T-helper 17 cell (primary cell): ENCODE measurements at places on chromosomes 12 and 14. TPM values are rescaled to one million over a fixed set of nuclear protein-coding genes. Genes with fewer than 3 reads are reported as not detected.

- DNase-seq, result no peak
Measured at GRCh38 chr14:60204843-60205774, 39.9 kb upstream of the DHRS7 start.

- no peak for DNase-seq
Measured at GRCh38 chr14:61178226-61179060, 102.7 kb downstream of the TMEM30B start.

GRCh38 chr14:97544571-97544970, 747.4 kb downstream of the VRK1 start:
- no peak for DNase-seq

DNA sequence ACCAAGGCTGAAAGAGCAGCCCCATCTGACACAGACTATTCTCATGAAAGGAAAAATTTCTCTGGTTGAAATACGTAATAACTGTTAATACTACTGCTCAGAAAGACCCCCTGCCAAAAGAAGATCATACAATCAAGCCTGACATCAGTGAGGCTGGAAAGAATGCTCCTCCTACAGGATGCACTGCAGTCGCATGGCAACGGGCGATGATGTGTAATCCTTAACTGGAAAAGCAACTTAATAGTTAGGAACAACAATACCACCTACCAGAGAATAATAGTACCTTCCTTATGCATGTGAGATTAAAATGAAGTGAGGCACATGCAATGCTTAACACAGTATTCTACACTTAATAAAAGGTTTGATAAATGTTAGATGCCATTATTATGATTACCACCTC, 1.2 kb upstream of the GOLGA5 start:
- DNase-seq, result no peak

GRCh38 chr12:66187821-66188220, 1.2 kb upstream of the IRAK3 start:
- DNase-seq, result no peak

GRCh38 chr14:105294142-105294597, 6.6 kb downstream of the BRF1 start:
- DNase-seq, result peak; percentile 52

DNA sequence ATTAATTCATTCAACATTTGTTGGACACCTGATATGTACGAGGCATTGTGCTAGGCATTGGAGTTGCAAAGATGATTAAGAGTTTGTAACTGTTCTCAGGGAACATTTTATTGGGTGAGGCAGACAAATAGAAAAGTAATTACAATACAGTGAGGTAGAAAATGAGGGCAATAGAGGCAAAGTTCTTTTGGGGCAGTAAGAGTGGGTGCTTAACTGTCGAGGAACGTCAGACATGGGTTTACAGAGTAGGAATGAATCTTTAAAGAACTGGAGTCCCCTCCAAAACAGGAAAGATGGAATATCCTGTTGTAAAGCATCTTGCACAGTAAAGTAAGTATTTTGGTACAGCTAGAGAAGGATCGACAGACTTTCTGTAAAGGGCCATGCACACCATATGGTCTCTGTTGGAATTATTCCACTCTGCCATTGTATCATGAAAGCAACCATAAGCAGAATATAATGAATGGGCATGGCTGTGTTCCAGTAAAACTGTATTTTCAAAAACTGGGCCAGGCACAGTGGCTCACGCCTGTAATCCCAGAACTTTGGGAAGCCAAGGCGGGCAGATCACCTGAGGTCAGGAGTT, 9.1 kb downstream of the CREBL2 start:
- DNase-seq, result no peak

GRCh38 chr14:23375527-23376251, 1.2 kb upstream of the CMTM5 start:
- DNase-seq, result no peak

DNA sequence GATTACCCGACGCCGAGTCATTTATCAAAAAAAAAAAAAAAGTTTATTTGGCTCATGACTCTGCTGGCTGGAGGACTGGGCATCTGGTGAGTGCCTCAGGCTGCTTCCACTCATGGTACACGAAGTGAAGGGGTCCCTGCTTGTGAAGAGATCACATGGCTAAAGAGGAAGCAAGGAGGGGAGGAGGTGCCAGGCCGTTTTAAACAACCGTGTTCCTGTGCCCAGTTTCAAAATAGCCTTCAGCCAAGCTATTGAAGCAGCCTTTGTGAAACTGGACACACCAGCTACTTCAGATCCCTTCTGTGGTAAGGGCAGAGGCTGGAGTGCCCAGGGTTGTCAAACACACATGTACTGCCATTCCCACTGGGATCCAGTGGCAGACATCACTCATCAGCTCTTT, 7.6 kb downstream of the POP5 start:
- DNase-seq, result no peak

DNA sequence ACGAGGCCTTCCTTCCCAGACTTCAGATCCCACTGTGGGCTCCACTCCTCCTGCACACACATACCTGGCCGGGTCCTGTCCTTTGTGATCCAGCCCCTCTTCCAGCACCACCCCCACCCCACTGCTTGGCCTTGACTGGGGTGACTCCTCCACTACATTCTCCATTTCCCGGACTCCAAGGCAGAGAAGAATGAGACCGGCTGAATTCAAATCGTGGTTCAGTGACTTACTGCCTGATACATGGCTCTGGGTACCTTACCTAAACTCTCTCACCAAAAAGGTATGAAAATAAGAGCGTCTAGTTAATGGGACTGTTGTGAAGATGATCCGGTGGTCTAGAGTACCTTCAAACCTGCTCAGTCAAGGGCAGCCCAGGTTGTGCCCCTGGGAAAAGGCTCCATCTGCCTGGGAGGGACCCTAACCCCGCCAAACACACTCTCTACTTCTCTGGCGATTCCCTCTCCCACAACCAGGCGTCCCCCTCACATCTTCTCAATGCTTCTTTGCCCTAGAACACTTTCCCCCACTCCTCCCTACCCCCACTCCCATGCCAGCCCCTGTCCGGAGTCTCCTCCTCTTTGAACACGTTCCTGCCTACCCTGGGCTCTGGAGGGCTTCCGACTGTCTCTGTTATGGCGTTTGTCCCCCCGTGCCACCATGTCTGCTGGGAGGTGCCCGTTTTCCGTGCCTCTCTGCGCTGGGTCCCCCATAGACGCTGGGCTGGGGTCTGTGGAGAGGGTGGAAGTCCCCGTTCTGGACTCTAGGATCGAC, 1.5 kb upstream of the ZBTB42 start:
- no peak for DNase-seq

GRCh38 chr12:42002563-42002962, 142.1 kb downstream of the GXYLT1 start:
- DNase-seq, result no peak

GRCh38 chr12:91001306-91001705, 3.5 kb downstream of the EPYC start:
- no peak for DNase-seq

DNA sequence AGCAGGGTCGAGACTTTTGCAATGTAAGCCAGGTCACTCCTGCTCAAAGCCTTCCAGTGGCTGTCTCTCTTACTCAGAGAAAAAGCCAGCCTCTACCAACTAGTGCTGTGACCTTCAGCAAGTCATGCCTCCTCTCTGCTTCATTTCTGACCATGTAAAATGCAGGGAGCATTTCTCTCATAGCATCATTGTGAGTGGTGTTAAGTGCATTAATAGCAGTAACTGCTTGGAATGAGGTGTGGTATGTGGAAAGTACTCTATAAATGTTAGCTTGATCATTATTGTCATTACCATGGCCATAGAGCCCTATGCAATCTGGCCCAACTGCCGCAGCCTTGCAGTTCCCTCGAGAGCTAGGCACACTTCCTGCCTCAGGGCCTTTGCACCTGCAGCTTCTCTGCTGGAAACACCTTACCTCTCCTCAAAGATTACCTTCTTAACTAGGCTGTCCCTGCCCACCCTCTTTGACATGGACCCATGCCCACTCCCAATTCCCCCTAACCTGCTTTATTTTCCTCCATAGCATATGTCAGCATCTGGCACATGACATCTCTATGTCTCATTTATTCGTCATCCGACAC, 10.9 kb downstream of the PLEKHD1 start:
- no peak for DNase-seq

DNA sequence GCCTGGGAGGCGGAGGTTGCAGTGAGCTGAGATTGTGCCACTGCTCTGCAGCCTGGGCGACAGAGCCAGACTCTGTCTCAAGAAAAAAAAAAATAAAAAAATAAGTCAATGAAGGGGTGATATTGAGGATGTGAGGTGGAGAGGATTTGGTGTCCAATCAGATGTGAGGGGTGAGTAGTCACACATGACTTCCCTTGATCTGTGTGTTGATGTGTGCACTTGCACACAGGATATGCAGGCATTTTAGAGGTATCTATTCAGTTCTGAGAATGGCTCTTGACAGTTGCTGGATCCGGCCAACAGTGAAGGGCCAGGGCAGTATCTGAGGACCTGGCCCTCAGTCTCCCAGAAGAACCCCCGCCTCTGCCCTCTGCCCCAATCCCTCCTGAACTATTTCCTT, 7.8 kb upstream of the SP7 start:
- no peak for DNase-seq

- no peak for DNase-seq
Measured at GRCh38 chr12:109923481-109924245, 23.6 kb downstream of the TCHP start.

DNA sequence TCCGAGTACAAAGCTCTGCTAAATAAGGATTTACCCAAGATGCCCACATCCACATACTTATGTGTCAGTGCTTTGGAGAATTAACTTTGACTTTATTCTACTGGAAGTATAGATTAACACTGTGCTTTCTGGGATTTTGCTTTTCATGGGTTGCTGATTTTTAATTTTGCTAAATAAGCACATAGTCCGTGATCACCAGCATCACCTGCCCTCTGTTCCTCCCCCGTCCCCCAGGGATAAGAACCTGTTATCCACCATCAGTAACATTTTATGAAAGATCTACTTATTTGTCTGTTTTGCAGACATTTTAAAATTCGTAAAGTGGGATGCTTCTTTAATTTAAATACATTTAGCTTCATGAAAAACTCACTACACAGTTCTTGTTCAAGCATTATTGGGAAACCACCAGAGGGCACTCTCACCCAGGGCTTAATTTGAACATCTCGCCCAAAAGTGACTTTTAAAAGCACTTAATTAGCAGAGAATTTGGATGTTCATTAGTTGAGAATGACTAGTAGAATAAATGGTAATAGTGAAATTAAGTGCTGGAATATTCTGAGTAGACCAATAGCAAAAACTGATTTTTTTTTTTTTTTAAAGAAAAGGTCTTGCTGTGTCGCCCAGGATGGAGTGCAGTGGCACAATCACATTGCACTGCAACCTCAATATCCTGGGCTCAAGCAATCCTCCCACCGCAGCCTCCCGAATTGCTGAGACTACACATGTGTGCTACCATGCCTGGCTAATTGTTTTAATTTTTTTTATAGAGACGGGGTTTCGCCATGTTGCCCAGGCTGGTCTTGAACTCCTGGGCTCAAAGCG, 35.7 kb downstream of the MRPL42 start:
- peak; percentile 26 for DNase-seq

L3HYPDH gene
- 13.8 TPM for total RNA-seq

GLIPR1L1 gene
- total RNA-seq, result not detected

ZNF385A gene
- 5.7 TPM for total RNA-seq

KERA gene
- not detected for total RNA-seq

CEBPE gene
- total RNA-seq, result 0.25 TPM

C12orf60 gene
- not detected for total RNA-seq

ITGA7 gene
- total RNA-seq, result 1.4 TPM

CD4 gene
- 205 TPM for total RNA-seq

BHLHE41 gene
- total RNA-seq, result not detected

E2F7 gene
- total RNA-seq, result 0.42 TPM

POC1B gene
- total RNA-seq, result 22.0 TPM
